ENCODE measurements at places on chromosomes 4 and X. TPM values are rescaled to one million over a fixed set of nuclear protein-coding genes. Genes with fewer than 3 reads are reported as not detected.

SYTL4 gene
- total RNA-seq, result not detected

PCDH7 gene
- not detected for total RNA-seq

MTNR1A gene
- total RNA-seq, result not detected

STOX2 gene
- total RNA-seq, result not detected

CXCL6 gene
- total RNA-seq, result not detected

POU3F4 gene
- total RNA-seq, result not detected

TEX13C gene
- not detected for total RNA-seq

ADGRL3 gene
- total RNA-seq, result not detected

Measured in activated naive CD4-positive, alpha-beta T cell treated with anti-CD3 and anti-CD28 coated beads, Interleukin-2, amount 50 U/mL, for 72 hours (primary cell).